ENCODE measurements at places on chromosomes 2 and 18.

- no peak for DNase-seq
Measured at GRCh38 chr18:23888881-23889280, 125.7 kb upstream of the TTC39C start.

GRCh38 chr18:50190236-50190635 is 4.7 kb downstream of the MYO5B start:
- DNase-seq, result no peak

DNA sequence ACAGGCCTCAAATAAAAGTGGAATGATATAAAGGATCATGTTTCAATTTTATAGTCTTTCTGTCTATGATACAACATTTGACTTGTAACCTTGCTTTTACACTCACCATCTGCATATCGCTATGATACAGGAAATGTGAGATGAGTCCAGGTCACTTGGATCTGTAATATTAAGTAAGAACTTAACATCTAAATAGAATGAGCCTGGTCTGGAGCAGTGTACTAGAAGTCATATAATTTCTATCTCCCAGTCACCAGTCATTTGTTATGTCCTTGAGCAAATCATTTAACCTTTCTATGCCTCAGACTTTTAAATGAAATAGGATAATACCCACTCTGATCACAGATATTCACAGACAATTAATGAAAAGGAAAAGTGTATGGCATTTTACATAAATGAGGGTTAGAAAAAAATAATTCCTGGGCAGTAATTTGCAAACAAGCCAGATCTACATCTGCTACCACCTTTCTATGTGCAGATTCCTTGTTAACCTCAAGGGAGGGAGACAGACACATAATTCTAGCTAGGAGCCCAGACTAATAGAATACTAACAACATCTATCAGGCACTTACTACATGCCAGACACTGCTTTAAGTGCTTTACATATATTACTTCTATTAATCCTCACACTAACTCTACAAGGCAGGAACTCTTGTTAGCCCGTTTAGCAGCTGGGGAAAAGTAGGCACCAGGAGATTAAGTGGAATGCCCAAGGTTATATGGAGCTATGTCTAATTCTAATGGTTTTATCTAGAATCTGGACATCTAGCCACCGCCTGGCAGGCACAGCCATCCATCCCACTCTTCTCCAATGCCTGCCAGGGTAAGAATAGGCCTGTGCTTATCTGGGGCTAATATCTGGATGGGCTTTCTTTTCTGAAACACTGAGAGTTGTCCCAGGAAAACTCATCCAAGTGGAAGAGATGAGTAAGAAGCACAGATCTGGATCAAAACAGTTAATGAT is 313.6 kb upstream of the CDH20 start:
- DNase-seq, result no peak

DNA sequence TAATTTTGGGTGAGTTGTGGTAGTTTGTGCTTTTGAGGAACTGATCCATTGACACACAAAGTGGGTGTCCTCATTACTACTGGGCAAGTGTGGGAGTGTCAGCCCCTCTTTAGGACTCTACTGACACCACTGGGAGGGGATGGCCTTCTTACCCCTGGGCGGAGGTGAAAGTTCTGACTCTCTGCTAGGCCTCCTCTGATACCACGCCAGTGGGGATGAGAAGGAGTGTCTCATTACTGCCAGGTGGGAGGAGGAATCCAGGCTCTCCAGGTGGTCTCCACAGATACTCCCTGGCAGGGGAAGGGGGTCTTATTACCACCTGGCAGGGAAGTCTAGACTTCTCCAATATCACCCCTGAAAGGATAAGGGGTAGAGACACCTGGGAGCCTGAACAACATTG is 9.1 kb downstream of the LCLAT1 start:
- DNase-seq, result no peak

DNA sequence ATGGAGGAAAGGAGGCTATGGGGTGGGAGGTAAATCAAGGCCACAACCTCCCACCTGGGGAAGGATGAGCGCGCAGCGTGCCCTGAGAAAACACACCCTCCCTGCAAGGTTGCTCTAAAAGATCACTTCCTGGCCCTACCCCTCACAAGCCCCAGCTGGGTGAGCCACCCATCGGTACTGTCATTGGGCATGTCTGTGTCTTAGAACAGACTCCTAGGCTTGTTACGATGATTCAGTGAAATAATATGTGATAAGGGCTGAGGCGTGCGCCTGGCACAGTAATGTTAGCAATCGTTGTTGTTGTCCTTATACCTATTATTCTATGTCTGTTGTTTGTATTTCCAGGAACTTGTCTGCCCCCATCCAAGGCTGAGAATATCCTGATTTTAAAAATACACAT is 175.1 kb downstream of the ZFP36L2 start:
- DNase-seq, result no peak

DNA sequence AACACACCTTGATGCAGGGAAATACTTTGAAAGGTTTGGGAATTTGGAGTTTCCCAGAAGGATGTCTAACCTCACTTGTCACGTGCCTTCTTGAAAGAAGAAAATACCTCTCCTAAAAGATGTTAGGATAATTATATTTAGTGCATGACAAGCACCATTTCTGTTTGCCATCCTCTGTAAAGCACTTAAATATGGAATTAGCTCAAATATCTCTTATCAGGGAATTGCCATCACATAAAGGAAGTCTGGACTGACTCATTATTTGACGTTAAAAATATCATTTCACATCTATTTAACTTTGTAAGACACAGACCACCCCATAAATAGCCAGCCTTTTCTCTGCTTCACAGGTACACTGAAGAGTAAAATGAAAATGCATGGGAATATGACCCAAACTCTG is 140.1 kb downstream of the STK39 start:
- no peak for DNase-seq

GRCh38 chr18:32074206-32074605 is 17.5 kb upstream of the RNF138 start:
- no peak for DNase-seq

- no peak for DNase-seq
Measured at GRCh38 chr2:3422161-3422779, 42.8 kb downstream of the TRAPPC12 start.

GRCh38 chr18:10973567-10974203 is 175.7 kb downstream of the PIEZO2 start:
- no peak for DNase-seq

- no peak for DNase-seq
Measured at GRCh38 chr2:33033606-33034081, 86.9 kb downstream of the LTBP1 start.

GRCh38 chr2:75241696-75242095 is 42.4 kb upstream of the TACR1 start:
- DNase-seq, result no peak

DNA sequence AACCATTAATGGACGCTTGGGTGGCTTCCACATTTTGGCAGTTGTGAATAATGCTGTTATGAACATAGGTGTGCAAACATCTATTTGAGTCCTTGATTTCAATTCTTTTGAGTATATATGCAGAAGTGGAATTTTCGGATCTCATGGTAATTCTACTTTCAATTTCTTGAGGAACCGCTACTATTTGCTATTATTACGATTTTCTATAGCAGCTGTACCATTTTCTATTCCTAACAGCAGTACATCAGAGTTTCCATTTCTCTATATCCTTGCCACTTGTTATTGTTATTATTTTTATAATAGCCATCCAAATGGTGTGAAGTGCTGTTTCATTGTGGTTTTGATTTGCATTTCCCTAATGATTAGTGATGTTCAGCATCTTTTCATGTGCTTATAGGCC is 69.5 kb downstream of the KIF5C start:
- DNase-seq, result no peak

DNA sequence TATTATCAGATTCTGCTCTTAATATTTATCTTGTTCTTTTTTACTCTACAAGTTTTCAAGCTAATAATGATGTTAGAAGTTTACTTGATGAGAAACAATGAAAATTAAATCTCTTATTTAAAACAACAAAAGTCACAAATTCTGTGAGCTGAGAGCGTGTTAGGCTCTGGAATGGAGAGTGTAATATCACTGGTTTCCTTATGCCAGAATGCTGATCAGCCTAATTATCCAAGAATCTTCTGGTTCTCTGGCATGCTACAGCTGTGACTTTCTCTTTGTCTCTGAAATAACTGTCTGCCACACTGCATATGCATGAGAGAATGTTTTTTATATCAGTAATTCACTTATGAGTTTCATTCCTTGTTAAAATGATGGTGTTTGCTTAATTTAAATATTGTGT is 236.7 kb downstream of the PARD3B start:
- DNase-seq, result no peak

DNA sequence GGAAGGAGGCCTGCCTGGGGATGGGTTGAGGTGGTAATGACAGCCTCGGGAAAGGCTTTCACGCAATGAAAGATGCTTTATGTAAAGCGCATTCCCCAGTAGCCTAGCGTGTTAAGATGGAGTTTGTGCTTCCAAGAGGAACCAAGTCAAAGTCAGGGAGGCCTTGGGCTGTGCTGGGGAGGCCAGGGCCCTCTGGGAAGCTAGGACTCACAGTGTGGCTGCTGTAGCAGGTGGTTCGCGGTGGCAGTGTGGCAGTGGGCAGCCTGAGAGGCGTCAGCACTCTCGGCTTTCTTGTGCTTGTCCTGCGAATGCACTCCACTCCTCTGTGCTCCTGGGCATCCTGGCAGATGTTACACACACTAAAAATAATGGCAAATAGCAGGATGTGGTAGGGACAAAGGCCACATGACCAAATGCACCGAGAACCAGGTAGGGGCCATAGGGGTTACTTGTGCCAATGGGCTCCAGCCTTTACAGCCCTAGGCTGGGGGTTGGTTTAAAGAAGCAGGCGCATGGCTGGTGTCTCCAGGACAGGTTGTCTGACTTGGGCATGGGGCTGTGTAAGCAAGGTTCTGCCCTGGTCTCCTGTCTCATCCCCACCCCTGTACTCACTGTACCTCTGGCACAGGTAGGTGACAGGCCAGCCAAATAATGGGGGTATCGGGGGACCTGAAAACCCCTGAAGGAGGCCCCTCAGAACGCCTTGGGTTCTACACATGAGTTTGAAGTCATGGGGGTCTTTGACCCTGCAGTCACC is 154.4 kb upstream of the TWIST2 start:
- no peak for DNase-seq

- no peak for DNase-seq
Measured at GRCh38 chr2:240803191-240803590, 16.8 kb downstream of the KIF1A start.

- no peak for DNase-seq
Measured at GRCh38 chr18:48700446-48700845, 161.6 kb downstream of the CTIF start.

DNA sequence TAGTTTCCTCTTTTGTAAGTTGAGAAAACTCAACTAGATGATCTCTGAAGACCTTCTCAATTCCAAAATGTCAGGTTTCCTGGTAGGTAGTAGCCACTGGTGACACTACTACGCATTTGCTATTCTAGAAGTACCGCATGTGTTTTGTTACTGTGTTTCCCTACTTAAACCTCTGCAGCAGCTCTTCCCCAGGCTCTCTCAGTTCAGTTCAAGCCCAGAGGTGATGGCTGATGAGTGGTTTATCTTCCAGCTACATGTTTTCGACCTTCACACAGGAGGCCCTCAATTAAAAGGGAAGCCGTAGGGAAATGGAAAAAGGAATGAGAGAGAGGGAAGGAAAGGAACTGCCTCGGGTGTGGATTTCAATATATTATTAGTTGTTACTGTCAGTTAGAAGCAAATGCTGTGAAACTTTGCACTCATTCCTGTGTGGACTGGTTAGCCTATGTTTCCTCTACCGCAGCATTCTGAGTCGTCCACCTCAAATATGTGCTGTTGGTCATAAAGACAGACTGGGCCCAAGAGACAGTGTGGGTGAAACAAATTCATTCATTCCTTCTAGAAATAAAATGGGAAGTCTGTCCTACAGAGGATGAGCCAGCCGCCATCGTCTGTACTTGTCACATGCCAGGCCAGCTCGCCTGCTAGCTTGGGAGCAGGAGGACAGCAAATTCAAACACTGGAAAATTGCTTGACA is 455.2 kb upstream of the RAB12 start:
- DNase-seq, result no peak

DNA sequence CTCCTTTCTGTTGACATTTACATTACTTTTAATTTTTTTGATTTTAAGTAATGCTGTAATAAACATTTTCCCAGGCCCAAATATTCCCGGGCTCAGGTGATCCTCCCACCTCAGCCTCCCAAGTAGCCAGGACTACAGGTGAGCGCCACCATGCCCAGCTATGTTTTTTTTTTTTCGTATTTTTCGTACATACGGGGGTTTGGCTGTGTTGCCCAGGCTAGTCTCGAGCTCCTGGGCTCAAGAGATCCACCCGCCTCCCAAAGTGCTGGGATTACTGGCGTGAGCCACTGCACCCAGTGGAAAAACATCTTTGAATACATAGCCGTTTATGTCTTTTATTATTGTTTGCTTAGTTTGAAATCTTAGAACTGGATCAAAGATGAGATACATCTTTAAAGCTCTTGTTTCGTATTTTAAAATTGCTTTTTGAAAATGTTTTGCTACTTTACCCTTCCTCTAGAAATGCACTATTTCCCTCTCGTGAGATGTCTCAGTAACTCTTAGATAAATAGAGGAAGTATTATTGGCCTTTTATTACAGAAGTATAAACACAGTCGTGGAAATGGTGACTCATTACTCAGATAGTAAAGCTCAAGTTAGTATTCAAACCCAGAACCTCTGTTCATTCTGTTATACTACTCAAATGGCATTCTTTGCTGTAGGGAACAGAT is 2.4 kb downstream of the SMCHD1 start:
- DNase-seq, result no peak

- DNase-seq, result no peak
Measured at GRCh38 chr2:73232403-73233153, 461 bp downstream of the PRADC1 start.

DNA sequence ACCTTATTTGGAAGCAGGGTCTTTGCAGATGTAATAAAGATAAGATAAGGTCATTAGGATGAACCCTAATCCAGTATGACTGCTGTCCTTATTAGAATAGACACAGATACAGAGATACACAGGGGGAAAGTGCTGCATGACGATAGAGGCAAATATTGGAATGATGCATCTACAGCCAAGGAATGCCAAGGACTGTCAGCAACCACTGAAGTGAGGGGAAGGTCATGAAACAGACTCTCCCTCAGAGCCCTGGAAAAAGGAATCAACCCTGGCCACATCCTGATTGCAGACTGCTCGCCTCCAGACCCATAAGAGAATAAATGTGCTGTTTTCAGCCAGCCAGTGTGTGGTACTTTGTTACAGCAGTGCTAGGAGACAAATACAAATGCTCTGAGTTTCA is 14.8 kb downstream of the TMEM237 start:
- DNase-seq, result no peak

DNA sequence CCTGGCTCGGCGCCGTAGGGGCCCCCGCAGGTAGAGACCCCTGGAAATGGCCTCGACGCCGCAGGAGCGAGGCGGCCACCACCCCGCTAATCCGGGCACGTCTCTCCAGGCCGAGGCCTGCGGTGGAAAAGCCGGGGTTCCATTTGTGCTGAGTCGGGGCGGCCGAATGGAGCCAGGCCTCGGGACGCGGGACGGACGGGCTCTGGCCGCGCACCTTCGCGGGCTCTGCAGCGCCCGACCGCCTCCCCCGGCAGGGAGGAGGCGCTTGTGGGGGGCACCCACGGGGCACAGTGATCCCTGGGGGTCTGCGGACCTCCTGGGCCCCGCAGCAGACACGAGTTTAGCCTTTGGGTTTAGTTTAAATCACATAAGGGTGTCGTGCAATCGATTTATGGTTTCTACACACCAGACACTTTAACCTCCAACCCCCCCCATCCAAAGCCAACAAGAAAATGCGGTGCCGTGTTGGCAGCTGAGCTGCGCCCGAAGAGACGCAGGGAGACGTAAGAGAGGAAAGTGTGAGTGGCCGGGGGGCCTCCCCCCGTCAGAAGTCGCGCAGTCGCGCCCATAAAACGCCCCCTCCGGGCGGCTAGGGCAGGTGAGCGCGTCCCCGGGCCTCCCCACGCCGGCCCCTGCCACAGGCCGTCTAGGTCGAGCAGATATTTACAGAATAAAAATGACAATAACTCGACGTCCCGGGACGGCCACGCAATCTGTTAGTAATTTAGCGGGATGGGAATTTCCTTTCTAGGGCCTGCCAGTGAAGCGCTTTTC is 1.0 kb upstream of the NFATC1 start:
- no peak for DNase-seq

Measured in stimulated activated CD4-positive, alpha-beta T cell treated with anti-CD3 and anti-CD28 coated beads, Interleukin-15, amount 100 ng/mL, for 1 hour (primary cell).